ENCODE measurements at places on chromosomes 5 and 9.

GRCh38 chr5:139739150-139739974, 56.2 kb upstream of the PSD2 start:
- DNase-seq, result peak; percentile 45

- DNase-seq, result peak; percentile 64
These were observed 217.6 kb downstream of the CAAP1 start for GRCh38 chr9:26675035-26675434.

GRCh38 chr5:54171645-54172384, 138.6 kb downstream of the ARL15 start:
- DNase-seq, result peak; percentile 62

DNA sequence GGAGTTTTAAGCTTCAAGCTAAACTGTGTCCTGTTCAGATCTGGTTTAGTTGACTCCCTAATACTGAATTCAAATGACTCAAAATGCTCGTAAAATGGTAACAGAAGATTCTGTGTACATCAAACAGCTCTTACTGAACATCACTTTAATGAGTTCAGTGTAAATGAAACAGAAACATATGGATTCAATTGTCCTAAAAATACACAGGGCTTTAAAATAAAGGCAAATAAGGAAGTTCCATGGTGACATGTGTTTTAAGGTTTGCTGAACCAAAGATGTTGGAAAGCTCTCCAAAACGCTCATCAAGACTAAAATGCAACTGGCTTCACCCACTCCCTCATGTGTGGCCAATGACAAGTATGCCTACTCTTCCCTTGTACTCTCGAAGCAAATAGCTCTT, 340.0 kb upstream of the PIK3R1 start:
- no peak for DNase-seq

DNA sequence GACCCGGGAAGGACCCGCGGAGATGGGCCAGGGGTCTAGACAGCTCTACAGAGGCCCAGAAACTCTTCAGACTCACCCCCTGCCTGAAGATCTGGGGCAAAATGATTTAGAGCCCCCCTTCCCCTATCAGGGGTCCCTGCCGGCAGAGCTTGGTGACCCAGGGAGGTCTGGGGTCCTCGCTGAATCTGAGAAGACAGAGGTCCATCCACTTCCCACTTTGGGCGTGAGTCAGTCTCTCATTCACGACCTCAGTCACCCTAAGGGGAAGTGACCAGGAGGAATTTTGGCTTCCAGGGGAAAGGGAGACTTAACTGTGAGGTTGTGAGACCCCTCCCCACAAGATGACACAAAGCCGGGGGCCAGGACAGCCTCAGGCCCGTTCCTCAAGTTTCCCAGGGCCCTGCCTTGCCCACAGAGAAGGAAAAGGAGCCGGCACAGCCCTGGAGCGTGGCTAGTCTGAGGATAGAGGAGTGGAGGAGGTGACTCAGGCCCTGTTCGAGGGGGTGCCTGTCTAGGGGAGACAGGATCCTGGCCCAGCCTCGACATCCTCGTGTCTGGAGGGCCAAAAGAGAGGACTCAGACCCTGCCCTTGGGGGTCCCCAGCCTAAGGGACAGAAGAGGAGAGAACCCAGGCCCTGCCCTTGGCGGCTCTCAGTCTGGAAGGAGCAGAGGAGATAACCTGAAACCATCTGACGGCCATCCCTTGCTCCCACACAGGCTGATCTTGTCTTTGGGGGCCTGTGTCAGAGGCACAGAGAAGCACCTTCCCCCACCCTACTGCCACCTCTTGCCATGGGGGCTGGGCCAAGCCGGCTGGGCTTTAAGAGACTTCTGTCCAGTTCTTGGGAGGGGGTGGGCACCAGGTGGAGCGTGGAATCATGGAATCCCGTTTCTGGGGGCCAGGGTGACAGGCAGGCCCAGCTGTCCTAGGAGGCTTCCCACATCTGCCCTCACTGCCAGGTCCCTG, 889 bp downstream of the PDLIM4 start:
- peak; percentile 74 for DNase-seq

- DNase-seq, result peak; percentile 81
These were observed 23.2 kb downstream of the MAP3K1 start for GRCh38 chr5:56838409-56839039.

DNA sequence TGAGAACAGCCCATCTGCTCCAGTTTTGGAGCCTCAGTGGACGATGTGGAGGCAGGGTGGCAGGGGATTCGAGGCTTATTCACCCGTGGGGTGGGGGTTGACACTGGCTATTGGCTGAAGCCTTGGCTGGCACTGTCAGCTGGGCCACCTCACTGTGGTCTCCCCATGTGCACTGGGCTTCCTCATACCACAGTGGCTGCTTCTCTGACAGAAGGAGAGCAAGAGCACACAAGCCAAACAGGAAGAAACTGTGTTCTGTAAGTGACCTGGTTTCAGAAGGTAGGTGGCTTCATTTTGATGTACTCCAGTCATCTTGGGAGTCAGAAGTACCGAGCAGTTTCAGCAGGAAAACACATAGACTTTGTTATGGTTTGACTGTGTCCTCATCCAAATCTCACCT, 24.7 kb upstream of the CTNND2 start:
- DNase-seq, result no peak

- DNase-seq, result no peak
These were observed 24.4 kb downstream of the EGR1 start for GRCh38 chr5:138489683-138490061.

GRCh38 chr9:27468000-27468399, 56.1 kb upstream of the IFNK start:
- DNase-seq, result no peak

- DNase-seq, result no peak
These were observed 213.0 kb upstream of the ADAMTS16 start for GRCh38 chr5:4927097-4927496.

DNA sequence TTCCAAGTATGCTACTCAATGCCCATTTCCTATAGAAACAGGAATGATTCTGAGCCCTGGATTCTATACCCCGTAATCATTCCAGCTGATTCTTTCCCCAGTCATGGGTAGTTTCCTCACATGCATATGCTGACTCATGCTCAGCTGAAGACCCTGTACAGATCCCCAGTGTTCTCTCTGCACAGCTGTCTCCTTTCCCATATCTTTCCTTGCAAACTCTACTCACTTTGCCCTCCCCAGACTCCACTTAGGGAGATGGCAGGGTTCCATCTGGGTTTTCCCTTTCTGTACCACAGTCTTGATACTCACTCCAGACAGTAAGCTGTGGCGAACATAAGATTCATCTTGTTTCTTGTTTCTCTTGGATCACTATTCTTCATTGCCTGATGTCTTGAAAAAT, 357.6 kb downstream of the RAB3C start:
- peak; percentile 48 for DNase-seq

GRCh38 chr9:110152704-110153374, 55.1 kb downstream of the C9orf152 start:
- peak; percentile 71 for DNase-seq

- no peak for DNase-seq
These were observed 41.6 kb upstream of the LCP2 start for GRCh38 chr5:170338933-170339779.

Data from astrocyte of the hippocampus (primary cell).